ENCODE measurements at places on chromosomes 3 and 15.

- no peak for DNase-seq
Measured at GRCh38 chr15:58321034-58321433, 110.8 kb upstream of the LIPC start.

DNA sequence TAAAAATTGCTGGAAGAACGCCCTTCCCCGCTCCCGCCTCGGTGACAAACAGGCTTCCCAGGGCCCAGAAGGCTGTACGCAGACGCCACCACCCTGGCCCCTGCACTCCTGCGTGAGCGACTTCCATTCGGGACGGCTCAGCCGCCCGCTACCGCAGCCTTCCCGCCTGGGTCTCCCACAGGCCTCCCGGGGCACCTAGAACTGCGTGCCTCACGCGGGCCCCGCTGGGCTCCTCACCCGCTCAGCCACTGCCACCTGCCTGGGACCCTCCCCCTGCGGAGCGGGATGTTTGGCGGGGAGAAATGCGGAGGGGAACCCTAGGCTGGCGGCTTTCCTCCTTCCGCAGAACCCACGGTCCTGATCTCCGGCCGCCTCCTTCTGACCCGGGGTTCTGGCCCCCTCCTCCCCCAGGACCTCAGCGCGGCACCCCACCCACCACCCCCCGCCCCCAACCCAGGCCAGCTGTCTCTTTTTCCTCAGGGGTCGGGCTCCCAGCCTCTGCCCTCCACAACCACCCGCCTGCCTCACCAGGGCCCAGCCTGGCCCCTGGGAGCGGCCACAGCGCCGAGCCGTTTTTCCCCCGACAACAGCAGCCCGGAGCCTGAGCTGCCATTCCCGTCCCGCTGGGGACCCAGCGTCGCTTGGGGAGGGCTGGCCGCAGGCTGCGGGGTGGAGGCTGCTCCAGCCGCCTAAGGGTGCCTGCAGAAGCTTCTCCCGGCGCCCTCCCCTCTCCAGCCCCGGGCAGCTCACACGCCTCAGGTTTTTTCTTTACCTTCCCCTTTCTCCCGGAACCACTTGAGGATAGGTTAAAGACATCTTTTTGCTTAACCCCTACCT lies 27.6 kb upstream of the RAB7A start:
- no peak for DNase-seq

DNA sequence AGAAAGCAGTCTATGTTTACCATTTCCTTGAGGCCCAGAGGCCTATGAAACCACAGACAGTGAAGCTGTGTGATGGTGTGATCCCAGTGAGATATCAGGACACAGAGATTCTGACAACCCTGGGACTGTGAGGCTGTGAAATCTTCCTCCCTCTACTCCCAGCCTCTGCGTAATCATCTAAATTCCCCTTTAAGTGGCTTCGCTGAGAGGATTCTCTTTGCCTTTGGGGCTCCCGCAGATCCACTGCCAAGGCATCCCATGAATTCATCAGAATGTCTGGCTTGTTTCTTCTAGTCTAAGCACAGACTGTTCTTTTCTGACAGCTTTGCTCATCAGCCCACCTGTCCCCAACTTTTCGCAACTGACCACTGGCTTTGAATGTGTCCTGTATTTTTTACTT lies 901.2 kb upstream of the NR2F2 start:
- DNase-seq, result no peak

DNA sequence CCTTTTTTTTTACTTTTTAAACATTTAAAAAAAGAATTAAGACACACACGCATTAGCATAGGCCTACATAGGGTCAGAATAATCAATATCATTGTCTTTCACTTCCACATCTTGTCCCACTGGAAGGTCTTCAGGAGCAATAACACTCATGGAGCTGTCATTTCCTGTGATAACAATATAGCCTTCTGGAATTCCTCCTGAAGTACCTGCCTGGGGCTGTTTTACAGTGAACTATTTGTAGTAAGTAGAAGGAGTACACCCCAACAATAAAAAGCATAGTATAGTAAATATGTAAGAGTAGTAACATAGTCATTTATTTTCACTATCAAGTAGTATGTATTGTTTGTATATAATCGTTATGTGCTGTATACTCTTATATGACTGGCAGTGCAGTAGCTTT lies 19.5 kb upstream of the CLDN18 start:
- DNase-seq, result no peak

DNA sequence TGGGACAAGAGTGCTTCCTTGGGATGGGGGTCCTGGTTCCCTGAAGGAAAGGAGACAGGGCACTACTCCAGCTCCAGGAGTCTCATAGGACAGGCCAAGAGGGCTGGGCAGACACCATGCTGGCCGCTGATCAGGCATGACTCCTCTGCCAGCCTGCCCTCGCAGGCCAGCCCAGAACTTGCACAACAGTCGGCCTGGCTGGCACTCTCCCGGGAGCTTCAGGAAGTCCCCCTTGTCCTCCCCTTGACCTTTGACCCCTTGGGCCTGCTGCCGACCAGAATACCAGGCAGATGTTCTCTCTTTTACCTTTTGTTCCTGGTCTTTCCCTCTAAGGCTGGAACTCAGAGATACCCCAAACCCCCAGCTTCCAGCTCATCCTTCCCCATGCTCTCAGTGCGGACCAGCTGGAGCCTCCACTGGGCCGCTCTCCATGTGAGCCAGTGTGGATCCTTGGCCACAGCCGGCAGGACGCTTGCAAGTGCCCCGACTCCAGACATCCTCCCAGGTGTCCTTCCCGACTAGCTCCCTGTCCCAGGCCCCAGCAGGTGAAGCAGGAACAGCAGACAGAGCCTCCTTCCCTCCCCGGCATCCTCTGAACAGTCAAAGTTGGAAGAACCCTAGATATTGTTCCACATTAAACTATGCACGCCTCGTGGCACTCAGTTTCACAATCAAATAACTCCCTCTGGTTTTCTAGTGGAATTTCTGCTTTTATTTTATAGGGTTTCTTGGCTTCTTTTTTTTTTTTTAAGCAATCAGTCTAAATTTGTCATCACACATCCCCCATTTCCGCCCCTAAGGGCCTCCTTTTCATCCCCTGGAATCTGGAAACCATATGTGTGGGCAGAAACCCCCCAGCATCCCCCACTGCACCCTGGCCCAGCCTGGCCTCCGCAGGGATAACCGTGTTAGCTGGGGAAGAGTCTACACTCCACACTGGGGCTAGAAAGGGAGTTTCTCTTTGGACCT lies 15.7 kb downstream of the VPS18 start:
- DNase-seq, result no peak

- DNase-seq, result no peak
Measured at GRCh38 chr3:122314228-122314876, 10.7 kb upstream of the CSTA start.

Measured in activated T-helper 2 cell treated with anti-CD3 and anti-CD28 coated beads, Interferon-gamma antibody, Interleukin-2, Interleukin-4, amounts not matched to agents 10 μg/mL and 5 μg/mL and 100 μg/mL, durations not matched to agents 14 hours and 24 hours and 36 hours (primary cell).